Cardiac fibroblast (primary cell): ENCODE measurements at places on chromosomes 4 and X.

DNA sequence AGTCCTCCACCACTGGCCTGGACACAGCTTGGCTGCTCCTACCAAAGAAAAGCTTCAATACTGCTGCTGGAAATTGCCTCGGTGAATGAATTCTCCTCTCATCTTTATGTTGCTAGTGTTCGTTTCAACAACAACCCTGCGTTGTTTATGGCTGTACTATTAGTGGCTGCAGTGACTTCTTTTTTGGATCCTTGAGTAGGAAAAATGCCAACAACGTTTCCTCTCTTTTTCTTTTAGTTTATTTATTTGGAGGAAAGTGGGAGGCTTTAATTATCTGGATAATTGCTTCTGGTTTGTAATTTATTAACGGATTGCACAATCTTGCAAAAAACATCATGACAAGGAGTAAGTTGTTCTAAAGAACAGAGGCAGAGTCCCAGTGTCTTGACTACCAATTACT, 464.1 kb upstream of the TRAM1L1 start:
- DNase-seq, result no peak

DNA sequence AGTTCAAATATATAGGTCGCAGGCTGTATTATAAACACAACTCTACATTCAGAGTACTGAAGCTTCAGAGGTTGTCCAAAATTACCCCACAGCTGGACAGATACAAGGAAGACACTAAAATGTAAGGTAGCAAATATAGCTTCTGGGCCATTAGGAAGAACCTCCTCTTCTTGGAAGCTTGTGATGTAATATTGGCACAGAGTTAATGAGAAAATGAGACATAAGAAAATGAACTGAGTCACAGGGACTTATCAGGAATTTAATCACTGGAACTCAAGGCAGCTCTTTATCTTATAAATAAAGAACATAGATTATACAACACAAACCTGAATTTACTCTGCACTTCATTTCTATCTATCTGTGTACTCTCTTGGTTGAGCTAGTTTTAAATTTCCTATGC, 344.7 kb downstream of the PCDH10 start:
- DNase-seq, result no peak

DNA sequence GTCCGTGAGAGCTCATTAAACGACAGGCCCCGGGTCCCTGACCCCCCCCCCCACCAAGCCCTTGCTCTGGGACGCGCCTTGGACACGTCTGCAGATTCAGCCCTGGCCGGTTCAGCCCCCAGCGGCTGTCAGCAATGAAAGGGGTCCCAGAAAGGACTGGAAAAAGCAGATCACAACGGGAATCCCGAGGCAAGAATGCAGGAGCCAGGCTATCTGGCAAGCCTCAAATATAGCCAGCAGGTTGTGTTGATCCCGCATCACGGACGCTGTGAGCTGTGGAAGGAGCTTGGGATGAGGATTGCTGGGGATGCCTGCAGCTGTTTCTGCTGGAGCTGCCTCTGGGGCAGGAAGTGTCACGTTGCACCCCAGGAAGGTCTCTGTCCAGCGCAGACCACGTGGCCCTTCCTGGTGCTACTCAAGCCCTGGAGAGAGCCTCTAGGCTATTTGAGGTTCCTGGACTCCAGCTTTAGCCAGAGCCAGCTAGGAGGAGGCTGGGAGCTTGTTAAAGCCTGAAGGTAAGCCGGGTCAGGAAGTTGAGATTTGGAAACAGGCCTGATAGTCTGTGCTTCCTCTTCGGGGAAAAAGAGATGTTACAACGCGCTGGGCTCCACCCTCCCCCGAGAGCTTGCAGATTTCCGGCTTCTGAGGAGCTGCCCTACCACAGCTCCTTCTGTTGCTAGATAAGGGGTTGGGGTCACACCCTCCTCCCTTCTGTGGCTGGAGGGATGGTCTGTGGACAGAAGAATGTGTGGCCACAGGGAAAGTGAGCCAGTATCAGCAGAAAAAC, 19.3 kb upstream of the CSF2RA start:
- peak; percentile 5 for DNase-seq

DNA sequence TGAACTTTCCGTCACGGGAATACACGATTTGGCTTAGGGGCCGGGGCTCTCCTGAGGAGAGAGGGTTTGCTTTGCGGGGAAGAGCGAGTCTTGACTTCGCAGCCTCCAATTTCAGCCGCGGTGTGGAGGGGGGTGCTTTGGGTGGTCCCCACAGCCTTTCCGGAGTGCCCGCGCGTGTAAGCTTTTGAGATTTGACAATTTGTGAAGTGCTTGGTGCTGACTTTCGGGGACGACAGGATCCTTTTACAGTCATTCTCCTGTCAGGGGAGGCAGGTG, 355 bp downstream of the SCML1 start:
- no peak for DNase-seq

- DNase-seq, result no peak
Observed at GRCh38 chrX:39563178-39563577, 534.6 kb downstream of the BCOR start.

- no peak for DNase-seq
Observed at GRCh38 chr4:153683763-153684181, 308 bp upstream of the TLR2 start.
